ENCODE measurements at places on chromosomes 4 and X.

DNA sequence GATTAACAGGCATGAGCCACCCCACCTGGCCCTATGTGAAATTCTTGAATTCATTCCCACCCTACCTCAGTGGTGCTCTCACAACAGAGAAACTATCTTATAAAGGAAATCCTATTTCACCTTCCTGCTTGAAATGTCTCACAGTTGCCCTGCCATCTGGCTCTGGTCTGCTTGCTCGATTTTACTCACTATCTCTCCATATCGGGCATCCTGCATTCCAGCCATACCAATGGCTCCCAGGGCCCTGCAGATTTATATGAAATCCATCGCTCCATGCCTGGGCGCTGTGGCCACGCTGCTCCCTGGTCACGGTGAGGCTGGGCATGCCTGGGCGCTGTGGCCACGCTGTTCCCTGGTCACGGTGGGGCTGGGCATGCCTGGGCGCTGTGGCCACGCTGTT, 15.8 kb downstream of the SORBS2 start:
- DNase-seq = no peak
- peaks cover 6% of the 10 kb centered on the region for H3K4me1 ChIP-seq
- no peak overlapping the region for H3K27ac ChIP-seq
- H3K4me3 ChIP-seq = no peak overlapping the region
- no peaks in the 10 kb centered on the region for H3K27me3 ChIP-seq
- no peaks in the 10 kb centered on the region for H3K36me3 ChIP-seq

GRCh38 chr4:81606801-81607501, 135.2 kb upstream of the RASGEF1B start:
- H3K4me3 ChIP-seq = no peak overlapping the region
- H3K36me3 ChIP-seq = no peaks in the 10 kb centered on the region
- peak; percentile 16 for DNase-seq

GRCh38 chr4:123776267-123776666, 379.7 kb downstream of the SPRY1 start:
- peaks cover 5% of the 10 kb centered on the region for H3K4me1 ChIP-seq
- H3K27ac ChIP-seq = no peak overlapping the region
- H3K36me3 ChIP-seq = peaks cover 5% of the 10 kb centered on the region

DNA sequence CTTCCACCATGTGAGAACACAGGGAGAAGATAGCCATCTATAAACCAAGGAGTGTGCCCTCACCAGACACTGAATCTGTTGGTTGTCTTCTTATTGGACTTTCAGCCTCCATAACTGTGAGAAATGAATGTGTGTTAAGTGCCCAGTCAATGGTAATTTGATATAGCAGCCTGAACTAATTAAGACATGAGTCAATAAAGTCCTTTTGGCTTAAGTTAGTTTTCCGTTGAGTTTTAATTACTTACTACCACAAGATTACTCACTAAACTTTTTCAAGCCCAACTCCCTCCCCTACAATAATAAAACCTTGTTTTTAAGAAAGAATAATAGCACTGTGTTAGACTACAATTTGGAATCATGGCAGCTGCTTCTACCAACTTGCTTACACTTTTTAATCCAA, 324.2 kb downstream of the PCDH19 start:
- no peak overlapping the region for H3K4me3 ChIP-seq
- H3K27me3 ChIP-seq = no peaks in the 10 kb centered on the region

DNA sequence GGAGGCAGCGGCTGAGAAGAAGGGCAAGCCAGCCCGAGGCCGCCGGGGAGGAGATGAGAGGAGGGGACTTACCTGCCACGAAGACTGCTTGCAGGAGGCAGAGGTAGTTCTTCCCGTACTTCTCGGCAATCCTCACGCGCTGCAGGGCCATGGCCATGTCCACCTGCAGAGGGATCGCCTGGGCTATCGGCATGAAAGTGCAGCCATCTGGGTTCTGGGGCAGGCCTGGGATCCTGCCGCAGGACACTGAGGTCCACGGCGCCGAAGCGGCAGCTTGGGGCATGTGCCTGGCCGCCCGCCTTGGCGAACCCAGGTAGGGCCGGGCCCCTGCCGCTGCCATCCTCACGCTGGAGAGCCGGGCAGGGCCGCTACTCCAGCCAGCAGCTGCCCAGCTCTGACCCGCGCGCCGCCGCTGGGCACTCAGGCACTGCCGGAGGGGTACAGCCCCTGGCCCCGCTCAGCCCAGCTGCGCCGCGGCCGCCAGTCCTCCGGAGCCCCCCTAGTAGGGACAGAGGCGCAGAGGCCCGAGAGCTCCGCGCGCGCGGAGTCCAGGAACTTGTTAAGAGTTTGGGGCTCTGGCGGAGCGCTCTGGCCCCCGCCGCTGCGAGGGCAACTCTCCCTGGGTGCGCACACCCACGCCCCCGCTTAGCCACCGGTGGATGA, 16.0 kb downstream of the MCF2 start:
- H3K36me3 ChIP-seq = no peaks in the 10 kb centered on the region
- no peak overlapping the region for H3K27ac ChIP-seq
- peak overlapping the region; percentile 72 for H3K4me3 ChIP-seq
- peaks cover 15% of the 10 kb centered on the region for H3K4me1 ChIP-seq
- DNase-seq = peak; percentile 24
- peaks cover 24% of the 10 kb centered on the region for H3K27me3 ChIP-seq

DNA sequence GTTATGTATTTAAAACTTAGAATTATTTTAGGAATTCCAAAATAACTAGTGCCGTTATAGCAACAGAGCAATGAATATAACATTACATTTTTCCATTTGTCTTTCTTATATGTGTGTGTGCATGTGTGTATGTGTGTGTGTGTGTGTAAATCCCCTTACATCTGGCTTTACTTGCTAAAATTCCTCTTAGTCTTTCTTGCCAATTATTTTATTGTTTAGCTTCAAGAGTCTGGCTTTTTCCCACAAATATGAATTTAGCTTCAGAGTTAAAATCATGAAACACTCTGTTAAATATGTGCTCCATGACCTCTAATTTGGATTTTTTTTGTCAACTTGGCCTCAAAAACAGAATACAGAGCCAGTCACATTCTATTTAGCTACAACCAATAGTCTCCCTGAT, 18.9 kb downstream of the FGF13 start:
- DNase-seq = no peak
- no peaks in the 10 kb centered on the region for H3K36me3 ChIP-seq
- H3K27ac ChIP-seq = no peak overlapping the region
- peaks cover 23% of the 10 kb centered on the region for H3K4me1 ChIP-seq

DNA sequence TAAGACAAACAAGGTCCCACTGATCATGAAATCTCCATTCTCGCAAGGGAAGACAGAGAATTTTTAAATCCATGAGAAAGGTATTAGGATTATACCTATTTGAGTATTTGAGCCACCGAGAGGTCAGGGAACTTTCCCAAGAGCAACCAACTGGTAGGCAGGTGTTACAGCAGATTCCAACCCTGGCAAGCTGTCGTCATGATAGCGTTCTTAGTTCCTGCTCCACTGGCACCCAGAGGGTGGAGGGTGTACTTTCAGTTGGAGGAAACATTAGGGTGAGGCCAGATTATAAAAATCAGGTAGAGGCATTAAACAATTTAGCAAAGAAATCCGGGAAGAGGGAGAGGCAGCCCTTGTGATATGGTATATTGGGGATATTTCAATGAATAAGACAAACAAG, 23.3 kb downstream of the COQ2 start:
- DNase-seq = no peak
- H3K4me1 ChIP-seq = no peaks in the 10 kb centered on the region

DNA sequence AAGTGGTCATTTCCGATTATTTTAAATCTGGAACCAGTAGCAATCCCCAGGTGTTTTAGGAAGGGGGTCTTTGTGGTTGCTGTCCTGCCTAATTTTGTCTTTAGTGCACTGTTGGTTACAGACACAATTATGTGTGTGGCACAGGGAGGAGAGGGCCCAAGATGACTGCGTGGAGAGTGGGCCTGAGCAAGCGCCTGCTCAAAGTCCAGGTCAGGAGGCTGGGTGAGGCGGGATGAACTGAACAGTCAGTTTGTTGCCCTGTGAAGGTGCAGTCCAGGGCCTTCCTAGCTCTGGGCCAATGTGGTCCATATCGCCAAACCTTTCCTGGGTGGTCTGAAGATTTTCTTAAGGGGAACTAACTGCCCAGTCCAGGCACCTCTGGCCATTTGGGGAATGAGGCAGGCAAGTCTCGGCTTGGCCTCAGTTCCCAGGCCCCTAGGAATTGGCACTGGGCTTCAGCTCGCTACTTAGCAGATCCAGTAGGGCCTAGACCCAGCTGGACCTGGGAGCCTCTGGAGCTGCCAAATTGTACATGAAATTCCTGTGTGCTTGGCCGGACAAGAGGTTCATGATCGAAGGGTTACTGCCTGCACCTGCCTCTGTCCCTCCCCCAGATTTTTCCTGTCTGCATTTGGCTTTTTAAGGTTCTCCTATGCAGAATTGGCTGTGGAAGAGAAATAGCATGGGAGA, 47.6 kb downstream of the ANAPC4 start:
- no peaks in the 10 kb centered on the region for H3K36me3 ChIP-seq
- no peak overlapping the region for H3K4me3 ChIP-seq
- no peak overlapping the region for H3K27ac ChIP-seq
- no peaks in the 10 kb centered on the region for H3K4me1 ChIP-seq
- no peak for DNase-seq

DNA sequence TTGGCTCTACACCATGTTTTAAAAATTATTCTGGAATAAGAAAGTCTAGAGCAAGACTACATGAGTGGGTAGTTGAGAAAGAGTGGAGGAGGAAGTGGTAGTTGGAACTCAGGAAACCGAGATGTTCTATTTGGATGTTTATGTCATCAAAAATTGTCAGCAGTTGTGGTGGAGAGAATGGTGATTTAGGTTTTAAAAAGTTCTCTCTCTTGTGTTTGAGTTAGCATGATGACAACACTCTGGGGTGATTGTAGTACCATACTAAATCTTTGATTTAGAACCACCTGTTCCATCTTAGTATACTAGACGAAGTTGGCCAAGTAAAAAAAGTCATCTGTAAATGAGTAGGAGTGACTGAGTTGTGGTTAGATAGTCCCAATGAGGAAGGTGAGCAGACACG, 40.7 kb downstream of the KLHL2 start:
- no peaks in the 10 kb centered on the region for H3K4me1 ChIP-seq
- no peak overlapping the region for H3K27ac ChIP-seq
- H3K4me3 ChIP-seq = no peak overlapping the region
- DNase-seq = no peak
- peaks cover 2% of the 10 kb centered on the region for H3K36me3 ChIP-seq

DNA sequence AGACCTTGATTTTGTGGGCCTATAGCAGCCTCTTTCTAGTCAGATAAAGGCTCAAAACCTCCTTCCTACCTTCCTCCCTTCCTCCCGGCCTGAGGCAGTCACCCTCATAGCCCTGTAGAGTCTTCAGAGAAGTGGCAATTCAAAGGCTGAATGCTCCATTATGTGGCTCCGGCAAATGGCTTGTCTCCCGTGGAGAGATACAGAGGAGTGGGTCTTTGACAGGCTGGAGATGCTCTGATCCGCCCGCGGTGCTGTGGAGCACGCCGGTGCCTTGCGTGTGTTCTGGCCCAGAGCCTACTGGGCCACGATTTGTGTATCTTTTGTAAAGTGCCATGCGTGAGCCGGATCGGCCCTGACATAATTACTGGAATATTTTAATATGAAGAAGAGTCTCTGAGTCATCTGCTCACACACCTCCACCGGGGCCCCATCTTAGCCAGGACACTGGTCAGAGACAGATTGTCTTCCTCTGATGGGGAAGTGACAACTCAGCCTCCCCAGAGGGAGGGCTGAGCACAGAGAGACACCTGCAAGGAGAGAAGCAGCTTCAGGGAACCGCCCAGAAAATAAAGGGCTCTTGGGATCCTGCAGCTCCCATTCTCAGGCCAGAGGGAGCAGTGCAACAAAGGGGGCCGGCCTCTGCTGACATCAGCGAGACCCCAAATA, 88.7 kb downstream of the DCTD start:
- no peak overlapping the region for H3K4me3 ChIP-seq
- H3K36me3 ChIP-seq = peaks cover 4% of the 10 kb centered on the region
- H3K27me3 ChIP-seq = peaks cover 6% of the 10 kb centered on the region
